ENCODE measurements at places on chromosomes 11 and 22.

DNA sequence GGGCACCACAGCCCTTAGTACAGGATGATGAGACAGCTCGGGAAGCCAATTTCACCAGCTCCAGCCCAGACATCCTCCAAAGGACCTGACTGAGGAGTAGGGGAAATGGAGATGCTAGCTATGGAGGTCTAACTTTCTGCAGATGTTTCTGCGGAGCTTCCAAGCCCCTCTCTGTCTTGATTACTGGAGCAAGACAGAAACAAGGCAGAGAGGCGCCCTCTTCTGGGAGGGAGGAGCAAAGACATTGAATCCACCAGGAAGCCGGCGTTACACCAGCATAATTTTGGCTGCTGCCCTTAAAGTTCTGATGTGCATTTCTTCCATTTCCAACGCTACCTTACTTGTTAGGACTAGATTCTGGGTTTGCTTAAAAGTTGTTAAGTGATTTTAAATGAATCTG is 107.3 kb upstream of the HSD17B12 start:
- DNase-seq: no peak

DNA sequence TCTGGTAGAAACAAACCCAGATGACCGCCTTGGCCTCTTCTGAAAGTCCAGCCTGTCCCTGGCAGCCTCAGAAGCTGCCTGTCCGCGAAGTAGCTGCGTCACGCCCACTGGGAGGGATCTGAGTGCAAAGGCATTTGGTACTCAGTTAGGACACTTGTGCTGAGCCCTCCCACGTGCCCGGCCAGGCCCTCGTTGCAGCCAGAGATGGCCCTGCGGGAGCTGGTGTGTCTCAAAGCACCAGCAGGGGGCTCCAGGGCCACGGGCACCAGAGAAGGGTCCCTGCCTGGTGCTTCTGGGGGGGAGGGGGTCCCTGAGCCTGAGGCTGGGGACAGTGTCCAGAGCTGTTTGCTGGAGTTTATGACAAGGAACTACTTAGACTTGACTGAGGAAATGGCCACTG is 5.8 kb downstream of the SELENOO start:
- no peak for DNase-seq

DNA sequence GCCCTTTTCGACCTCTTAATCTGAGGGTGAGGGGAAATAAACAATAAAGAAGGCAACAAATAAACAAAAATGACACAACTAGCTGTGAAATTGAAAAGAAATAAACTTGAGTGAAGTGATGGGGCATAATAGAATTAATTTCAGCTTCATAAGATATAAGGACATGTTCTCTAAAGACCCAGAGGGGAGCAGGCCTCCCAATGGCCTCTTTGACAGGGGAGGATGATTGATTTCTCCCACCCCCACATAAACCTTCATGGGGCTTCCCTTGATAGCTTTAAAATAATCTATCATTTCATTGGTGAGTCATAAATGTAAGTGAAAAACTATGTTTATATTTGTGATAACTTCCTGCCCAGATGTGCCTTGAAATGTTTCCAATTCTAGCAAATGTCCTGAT is 226.3 kb upstream of the RAG2 start:
- DNase-seq: no peak

- no peak for DNase-seq
Measured at GRCh38 chr11:79520086-79520485, 79.3 kb upstream of the TENM4 start.

DNA sequence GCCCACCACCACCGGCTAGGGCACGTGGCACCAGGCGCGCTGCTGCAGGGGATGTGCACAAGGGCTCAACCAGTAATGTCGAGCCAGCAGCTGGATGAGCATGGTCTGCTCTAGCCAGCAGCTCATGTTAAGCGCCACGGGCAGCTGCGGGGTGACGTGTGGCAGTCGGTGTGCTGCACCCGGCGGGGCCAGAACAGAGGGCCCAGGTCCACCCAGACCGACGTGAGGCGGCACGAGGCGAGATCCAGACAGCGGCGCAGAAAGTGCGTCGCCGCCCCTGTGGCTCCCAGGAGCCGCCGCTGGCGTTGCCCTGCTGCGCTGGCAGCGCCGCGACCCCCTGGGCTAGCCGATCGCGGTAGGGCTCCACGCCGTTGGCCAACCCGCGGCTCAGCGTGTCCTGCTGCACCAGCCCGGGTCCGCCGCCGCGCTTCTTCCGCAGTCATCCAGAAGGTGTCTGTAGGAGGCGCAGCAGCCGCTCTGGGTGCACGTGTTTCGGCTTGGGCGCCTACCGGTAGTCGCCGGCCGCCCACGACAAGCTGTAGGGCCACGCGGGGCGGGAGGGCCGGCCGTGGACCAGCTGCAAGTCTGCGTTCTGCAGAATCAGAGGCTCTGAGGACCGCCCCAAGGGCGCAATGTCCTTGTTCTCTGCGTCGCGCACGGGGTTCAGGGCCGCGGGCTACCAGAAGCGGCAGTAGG is 4.6 kb upstream of the GALR3 start:
- DNase-seq: peak; percentile 67

- DNase-seq: peak; percentile 19
Measured at GRCh38 chr11:44709966-44710365, 16.8 kb upstream of the TSPAN18 start.

GRCh38 chr11:103067118-103067517 is 24.8 kb downstream of the DCUN1D5 start:
- DNase-seq: no peak

GRCh38 chr22:40479126-40479800 is 108.9 kb downstream of the SGSM3 start:
- no peak for DNase-seq

- no peak for DNase-seq
Measured at GRCh38 chr11:117017456-117017855, 80.8 kb downstream of the SIK3 start.

DNA sequence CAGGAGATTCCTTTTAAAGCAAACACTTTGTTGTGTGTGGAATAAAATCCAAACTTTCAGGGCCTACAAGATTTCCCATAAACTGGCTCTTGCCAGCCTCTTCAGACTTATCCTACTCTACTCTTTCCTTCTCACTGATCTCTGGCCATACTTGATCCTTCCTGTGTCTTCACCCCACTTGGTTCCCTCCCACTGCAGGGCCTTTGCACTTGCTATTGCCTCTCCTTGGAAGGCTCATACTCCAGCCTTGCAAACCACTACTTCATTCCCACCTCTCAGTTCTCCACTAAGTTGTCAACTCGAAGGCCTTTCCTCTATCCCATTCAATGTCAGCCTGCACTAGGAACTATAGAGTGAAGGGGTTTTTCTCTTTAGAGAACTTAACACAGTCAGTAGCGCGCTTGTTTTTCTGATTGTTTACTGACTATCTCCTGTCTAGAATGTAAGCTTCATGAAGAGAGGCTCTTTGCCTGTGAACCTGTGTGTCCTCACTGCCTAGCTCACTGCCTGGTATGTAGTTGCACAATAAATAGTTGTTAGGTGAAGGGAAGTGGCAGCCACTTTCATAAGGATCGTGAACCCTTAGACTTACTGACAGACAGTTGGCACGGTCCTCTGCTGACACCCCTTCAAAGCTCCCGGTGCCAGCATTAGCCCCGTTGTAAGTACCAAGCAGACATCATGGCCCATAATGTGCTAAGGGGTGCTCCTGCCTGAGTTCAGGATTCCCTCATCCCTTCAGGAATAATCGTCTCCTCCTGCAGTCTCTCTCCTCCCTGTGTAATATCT is 833 bp upstream of the ME3 start:
- DNase-seq: no peak

DNA sequence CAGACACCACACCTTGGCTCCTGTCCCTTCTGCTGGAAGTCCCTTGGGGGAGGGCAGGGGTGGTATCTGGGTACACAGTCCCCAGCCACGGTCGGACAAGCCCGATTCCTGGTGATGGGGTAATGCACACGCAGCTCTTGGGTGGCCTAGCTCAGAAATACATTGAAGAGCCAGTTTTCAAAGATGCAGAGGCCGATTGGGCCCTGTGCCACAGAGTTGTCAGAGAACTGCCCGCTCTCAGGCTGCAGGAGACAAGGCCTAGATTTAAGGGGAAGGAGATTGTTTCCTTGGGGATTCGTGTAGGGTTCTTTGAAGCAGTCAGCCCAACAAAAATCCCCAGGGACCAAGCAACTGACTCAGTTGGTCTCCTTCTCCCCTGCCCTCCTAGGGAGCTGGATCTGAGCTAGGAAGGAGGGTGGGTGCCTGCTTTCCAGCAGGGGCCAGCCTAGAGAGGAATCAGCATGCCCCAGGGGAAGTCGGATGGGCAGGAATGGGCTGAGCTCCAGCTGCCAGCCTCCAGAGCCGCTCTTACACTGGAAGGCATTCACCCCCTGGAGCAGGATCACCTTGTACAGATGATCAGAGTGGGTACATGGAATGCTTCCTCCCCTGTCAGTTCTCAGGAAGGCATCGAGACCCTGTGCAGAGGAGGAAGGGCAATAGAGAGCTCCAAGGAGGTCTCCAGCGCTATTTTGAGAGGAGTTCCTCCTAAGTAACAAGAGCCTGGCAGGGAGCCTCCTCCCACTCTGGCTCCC is 3.3 kb upstream of the SCN4B start:
- DNase-seq: no peak

GRCh38 chr11:122998727-122999366 is 17.2 kb upstream of the BSX start:
- DNase-seq: no peak

- peak; percentile 82 for DNase-seq
Measured at GRCh38 chr11:12220305-12220704, 109.9 kb downstream of the MICAL2 start.

DNA sequence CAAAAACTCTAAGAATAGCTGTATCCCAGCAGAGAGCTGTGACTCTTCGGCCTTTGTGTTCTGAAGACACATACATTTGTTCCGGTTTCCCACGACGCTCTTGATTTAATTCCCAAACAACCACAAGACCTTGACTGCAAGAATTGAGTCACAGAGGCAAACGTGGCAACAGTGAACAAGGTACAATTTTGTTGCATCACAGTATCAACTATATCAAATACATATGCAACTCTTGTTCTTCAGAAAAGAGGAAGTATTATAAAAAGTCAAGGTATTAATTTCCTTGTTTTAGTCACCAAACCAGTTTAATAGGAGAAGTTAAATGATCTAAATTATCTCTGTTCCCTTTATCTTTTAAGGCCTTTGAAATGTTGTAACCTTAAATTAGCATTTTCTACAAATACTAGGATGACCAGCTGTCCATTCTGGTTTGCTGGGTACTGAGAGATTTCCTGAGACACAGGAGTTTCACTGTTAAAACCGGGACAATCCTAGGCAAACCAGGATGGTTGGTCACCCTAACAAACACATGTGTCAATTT is 11.1 kb downstream of the HPS5 start:
- no peak for DNase-seq

- no peak for DNase-seq
Measured at GRCh38 chr11:117426941-117427340, 99.3 kb downstream of the CEP164 start.

- DNase-seq: no peak
Measured at GRCh38 chr11:19355601-19356000, 114.9 kb upstream of the E2F8 start.

DNA sequence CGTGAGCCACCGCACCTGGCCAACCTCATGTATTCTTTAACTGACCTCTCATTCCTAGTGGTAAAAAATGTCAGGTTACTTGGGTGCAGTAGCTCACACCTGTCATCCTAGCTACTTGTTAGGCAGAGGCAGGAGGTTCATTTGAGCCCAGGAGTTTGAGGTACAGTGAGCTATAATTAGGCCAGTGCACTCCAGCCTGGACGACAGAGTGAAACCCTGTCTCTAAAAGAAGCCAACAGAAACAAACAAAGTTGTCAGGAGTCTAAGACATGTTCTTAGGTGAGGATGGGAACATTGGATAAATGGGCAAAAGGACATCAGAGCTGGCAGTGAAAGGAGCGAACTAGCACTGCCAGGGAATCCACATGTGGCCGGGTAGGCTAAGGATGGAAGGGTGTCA is 18.1 kb downstream of the MADD start:
- DNase-seq: no peak

DNA sequence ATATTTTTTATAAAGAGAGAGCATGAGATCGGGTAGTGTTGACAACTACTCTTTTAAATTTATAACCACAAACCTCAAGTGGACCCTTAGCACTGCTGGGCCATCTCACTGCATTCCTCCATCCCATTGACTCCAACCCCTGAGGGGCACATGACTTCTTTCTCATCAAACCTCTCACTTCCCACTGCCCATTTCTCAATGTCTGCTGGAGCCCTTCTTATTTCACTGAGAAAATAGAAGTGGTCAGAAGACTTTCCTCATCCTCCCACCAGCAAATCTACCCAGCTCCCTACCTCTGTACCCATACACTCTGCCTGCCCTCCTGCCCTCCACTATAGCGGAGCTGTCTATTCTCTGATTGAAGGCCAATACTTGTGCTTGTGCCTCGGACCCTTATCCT is 370.6 kb upstream of the MPPED2 start:
- no peak for DNase-seq

GRCh38 chr11:90476442-90477007 is 253.7 kb upstream of the CHORDC1 start:
- no peak for DNase-seq

DNA sequence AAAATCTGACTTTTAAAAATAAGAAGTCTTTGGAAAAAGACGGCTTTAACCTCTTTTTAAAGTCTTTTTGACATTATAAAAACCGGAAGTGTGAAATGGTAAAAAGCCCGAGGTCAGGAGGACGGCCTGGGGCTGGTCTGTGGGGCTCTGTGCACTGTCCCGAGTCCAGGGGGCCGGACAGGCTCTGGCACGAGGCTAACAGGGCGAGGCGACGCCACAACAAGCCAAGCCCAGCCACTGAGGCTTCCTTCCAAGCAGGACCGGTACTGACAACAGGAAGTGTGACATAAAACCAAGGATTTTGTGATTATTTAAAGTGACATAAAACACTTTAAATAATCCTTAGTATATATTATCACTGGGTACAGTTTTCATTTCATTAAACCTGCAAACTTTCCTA is 39.2 kb downstream of the BRD1 start:
- no peak for DNase-seq

DNA sequence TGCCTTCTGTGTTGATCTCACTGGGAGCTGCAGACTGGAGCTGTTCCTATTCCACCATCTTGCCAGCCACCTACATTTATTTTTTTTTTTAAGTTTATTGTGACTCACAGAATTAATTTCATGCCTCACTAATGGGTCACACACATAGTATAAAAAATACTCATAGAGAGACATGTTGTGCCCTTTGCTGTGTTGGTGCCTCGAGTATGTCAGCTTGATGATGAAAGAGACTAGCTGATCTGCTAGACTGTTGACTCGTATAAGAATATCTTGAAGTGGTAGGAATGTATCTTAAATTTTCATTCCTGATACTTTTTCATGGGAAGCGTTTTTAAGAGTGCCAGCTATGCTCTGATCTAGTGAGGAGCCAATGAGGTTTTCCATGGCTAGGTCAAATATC is 28.6 kb upstream of the AMPD3 start:
- no peak for DNase-seq

- no peak for DNase-seq
Measured at GRCh38 chr11:113874581-113875233, 665 bp downstream of the USP28 start.

- DNase-seq: no peak
Measured at GRCh38 chr11:75562836-75563484, 907 bp downstream of the SERPINH1 start.

- DNase-seq: no peak
Measured at GRCh38 chr11:116461789-116462188, 311.0 kb downstream of the BUD13 start.
